Amygdala (tissue), 56 donors: ENCODE measurements at places on chromosomes 11 and 22.

DNA sequence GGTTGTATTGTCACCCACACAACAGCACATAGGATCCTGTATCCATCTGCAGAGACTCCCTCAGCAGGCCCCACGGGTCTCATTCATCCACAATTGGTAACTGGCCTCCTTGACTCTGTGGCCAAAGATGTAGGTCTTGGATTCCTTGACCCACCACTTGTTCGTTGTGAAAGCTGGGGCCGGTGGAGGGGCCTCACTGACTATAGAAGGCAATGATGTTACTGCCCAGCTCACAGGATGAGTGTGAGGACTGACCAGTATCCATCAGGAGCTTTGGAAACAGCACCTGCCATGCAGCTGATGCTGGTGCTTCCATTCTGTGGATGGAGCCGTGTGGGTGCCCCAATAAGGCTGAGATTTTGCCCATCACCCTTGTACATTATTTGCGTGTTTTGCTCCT is 615.7 kb downstream of the BRD1 start:
- no peak for DNase-seq

DNA sequence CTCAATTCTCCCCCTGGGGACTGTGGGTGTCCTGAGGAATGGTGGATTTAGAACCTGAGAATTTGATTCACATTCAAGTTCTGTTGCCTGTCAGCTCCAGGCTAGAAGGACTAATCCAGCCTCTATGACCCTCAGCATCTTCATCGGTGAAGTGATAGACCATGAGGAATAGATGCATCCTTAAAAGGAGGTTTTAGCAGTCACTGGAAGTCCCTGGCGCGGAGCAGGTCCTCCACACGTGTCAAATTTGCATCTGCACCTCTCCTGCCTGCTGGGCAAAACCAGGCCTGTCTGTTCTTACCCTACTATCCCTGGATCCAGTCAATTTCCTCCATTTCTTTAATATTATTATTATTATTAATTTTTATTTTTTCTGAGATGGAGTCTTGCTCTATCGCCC is 808.4 kb downstream of the TBC1D22A start:
- no peak for DNase-seq

GRCh38 chr11:130121445-130121978 is 38.1 kb upstream of the ST14 start:
- no peak for DNase-seq

GRCh38 chr11:130486391-130486836 is 38.0 kb downstream of the ADAMTS15 start:
- DNase-seq: no peak

DNA sequence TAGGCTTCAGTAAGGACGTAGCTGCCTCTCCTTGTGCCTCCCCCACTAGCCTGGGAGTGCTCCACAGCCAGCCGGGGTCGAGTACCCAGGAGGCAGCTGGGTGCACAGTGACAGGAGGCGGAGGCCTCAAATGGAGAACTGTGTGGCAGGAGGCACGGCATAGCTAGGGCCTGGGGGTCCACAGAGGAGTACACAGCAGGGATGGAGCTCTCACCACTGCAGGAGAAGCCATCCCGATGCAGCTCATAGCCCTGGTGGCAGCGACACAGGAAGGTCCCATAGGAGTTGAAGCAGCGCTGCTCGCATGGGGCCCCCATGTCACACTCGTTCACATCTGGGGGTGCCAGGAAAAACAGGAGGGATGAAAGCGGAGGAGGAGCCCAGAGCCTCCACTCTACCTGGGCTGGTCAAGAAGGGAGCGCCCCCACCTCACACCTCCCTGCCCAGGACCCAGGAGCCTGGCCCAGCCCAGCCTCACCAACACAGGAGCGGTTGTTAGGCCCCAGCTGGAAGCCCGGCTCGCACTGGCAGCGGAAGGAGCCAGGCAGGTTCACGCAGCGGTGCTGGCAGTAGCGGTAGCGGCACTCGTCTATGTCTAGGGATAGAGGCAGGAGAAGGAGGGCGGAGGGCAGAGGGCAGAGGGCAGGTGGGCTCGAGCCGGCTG is 2.8 kb downstream of the EFEMP2 start:
- no peak for DNase-seq

- peak; percentile 34 for DNase-seq
Observed at GRCh38 chr11:100687054-100687629, at the start of gene ARHGAP42. Gene ARHGAP42, plus strand, starts transcription at chr11:100687288. Its CDS starts 391 bp downstream, at chr11:100687679.

- no peak for DNase-seq
Observed at GRCh38 chr11:89660234-89660633, 49.9 kb upstream of the TRIM77 start.

GRCh38 chr11:35842958-35843357 is 100.9 kb upstream of the LDLRAD3 start:
- DNase-seq: no peak
